ENCODE measurements at places on chromosomes 5 and 9.

- DNase-seq: no peak
Observed at GRCh38 chr9:95613670-95614069, 96.9 kb upstream of the PTCH1 start.

DNA sequence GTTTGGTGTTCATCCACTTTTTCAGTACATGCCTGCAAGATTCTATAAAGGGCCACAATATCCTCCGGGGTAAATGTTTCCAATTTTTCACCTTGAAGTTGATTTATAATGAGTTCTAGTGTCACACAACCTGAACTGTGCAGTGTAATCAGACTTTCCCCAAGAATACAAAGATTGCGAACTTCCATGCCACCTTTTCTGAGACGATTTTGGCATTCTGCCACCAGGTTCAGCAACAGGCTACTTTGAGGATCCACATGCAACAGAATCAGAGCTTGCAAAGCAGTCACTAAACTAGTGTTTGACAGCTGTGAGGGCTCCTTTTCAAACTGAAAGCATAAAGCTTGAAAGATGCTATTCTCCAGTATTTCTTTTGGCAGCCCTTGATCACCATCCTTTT is 1.6 kb downstream of the FASTKD3 start:
- no peak for DNase-seq

DNA sequence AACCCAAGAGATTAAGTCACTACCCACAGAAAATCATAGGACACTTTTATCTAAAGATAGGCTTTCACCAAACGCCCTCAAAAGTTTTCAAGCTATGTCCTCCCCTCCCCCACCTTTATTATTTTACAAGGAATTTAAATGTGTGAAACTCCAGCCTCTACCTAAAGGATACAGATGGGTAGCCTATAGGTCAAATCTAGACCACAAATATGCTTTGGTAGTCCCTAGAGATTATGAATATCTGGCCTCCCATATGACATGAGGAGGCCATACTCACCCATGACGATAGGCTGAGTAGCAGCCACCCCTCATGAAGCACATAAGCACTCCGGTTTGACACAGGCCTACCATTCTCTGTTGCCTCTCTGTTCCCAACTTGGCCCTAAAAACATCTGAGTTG is 11.9 kb downstream of the SIL1 start:
- DNase-seq: no peak

DNA sequence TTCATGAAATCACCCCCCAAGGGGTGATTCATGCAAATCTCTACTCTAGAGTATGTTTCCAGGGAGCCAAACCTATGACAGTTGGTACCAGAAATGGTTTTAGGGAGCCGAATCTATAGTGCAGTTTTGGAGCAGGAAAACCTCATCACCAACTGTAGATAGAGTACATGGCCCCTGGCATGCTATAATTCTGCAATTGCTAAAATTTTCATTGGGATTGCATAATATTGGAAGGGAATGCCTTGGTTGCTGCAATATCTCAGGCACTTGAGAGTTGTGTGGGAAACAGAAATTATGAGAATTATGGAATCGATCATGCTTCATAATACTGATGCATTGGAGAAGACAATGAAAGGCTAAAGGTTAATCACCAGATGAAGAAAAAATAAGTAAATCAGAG is 148.2 kb upstream of the PLPPR1 start:
- DNase-seq: no peak

DNA sequence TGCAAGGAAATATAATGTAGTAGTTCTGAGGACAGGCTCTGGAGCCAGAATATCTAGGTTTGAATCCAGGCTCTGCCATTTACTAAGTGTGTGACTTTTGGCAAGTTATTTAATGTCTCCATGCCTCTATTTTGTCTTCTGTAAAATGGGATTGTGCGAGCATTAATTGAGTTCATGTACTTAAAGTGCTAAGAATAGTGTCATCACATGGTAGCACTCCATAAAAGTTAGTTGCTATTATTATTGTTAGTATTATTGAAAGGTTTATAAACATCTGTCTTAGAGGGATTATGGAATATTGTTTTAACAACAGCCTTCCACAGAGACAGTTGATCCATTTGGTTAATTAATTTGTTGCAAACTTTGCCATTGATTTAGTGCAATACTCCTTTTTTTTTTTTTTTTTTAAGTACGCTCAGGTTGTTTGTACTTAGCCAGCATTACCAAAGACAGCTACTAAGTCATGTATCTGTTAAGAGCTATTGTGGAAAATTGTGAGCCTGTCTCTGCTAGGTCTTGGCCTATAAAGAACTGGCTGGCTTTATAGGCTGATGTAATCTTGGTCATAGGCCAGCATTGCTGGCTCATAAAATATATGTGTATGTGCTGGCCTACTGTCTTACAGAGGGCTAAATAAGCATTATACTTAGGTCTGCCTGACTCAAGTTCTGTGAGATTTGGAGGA is 174.7 kb downstream of the WDR70 start:
- DNase-seq: no peak
